ENCODE measurements at places on chromosomes 7 and 10. TPM values are rescaled to one million over a fixed set of nuclear protein-coding genes. Genes with fewer than 3 reads are reported as not detected.

Gene ZNF775
- 6.5 TPM for total RNA-seq

DNA sequence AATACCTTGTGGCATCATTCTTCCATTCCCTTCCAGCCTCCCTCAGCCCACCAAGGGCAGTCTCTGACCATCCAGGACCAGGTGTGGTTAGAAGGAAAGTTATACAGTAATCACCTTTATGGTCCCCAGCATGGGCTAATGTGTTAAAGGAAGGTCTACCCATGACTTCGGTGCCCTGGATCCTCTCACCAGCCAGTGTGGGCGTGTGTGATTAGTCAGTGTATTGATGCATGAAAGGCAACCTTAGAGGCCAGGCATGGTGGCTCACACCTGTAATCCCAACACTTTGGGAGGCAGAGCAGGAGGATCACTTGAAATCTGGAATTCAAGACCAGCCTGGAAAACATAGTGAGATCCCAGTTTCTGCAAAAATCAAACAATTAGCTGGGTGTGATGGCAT, 88.9 kb downstream of the APBB1IP start:
- H3K27ac ChIP-seq, result no peak overlapping the region
- no peaks in the 10 kb centered on the region for H3K36me3 ChIP-seq
- no peaks in the 10 kb centered on the region for H3K27me3 ChIP-seq
- no peaks in the 10 kb centered on the region for H3K4me1 ChIP-seq

DNA sequence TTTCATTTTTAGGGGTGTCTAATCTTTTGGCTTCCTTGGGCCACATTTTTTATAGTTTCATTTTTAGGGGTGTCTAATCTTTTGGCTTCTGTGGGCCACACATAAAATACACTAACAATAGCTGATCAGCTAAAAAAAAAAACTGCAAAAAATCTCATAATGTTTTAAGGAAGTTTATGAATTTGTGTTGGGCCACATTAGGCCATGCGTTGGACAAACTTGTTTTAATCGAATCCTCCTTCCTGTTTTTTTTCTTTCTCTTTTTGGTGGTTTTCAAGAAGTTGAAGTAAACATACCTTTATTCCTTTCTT, 37.4 kb downstream of the ZNRF2 start:
- no peak for DNase-seq
- H3K36me3 ChIP-seq, result no peaks in the 10 kb centered on the region
- H3K4me3 ChIP-seq, result no peak overlapping the region
- no peaks in the 10 kb centered on the region for H3K27me3 ChIP-seq

DNA sequence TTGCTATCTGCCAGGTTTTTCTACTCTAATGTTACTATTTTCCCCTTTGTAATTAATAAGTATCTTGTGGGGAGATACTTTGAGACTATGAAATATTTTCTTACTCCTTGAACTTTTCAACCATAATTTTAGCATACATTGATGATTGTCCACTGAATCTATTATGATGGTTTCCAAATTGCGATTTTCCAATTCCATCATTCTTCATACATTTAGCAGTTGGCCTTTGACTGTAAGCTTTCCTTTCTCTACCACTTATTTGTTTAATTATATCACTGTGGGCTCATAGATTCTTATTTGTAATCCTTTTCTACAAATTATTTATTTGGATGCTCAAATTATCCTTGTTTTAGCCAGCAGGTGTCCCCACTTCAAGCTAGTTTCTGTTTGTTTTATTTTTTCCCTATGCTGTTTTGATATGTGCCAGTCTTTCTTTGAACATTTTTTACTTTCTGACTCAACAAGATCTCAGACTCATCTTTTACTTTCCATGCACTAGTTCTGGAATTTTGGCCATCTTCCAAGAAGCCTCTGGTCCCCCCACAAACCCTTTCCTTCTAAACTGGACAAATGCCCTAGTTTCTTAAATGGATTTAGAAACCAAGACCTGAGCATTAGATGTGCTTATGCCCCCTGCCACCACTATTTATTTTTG, 11.4 kb upstream of the MRPS16 start:
- H3K4me3 ChIP-seq, result no peak overlapping the region
- H3K36me3 ChIP-seq, result no peaks in the 10 kb centered on the region
- H3K4me1 ChIP-seq, result peaks cover 3% of the 10 kb centered on the region
- DNase-seq, result no peak
- H3K27ac ChIP-seq, result no peak overlapping the region

DNA sequence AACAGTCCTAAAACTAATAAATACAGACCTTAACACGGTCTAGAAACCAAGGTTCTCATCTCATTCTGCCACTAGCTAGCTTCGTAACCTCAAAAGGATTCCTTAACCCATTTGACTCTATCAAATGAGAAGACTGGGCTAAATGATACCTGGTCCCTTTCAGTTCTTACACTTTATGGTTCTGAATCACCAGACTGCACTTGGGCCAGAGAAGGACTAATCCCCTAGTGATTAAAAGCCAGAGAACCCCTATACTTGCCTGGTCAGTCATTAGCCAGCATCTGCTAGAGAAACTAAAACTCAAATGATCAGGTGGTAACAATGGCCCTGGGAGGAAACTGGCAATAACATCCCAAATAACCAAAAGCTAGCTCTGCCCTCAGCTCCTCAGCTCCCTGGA, 16.8 kb downstream of the TMEM243 start:
- no peak for DNase-seq
- no peak overlapping the region for H3K27ac ChIP-seq
- H3K27me3 ChIP-seq, result no peaks in the 10 kb centered on the region
- no peak overlapping the region for H3K4me3 ChIP-seq

DNA sequence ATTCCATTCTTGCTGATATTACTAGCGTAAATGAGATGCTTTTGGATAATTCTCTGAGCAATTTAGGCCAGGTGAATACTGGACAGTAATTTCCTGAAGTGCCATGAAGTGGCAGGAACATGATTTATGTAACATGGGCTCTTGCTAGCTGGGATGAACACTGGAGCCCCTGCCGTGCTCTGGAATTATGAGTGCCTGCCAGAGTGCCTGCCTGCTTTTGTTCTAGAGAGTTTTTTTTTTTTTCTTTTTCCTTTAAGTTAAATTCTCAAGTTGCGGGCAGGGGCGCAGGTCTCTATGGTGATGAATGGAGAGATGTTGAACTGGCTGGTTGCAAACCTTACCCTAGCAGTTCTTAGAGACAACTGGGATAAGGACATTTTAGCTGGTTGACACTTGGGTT, 165.9 kb downstream of the AUTS2 start:
- H3K27me3 ChIP-seq, result no peaks in the 10 kb centered on the region
- no peak overlapping the region for H3K4me3 ChIP-seq
- H3K36me3 ChIP-seq, result no peaks in the 10 kb centered on the region
- no peak overlapping the region for H3K27ac ChIP-seq

DNA sequence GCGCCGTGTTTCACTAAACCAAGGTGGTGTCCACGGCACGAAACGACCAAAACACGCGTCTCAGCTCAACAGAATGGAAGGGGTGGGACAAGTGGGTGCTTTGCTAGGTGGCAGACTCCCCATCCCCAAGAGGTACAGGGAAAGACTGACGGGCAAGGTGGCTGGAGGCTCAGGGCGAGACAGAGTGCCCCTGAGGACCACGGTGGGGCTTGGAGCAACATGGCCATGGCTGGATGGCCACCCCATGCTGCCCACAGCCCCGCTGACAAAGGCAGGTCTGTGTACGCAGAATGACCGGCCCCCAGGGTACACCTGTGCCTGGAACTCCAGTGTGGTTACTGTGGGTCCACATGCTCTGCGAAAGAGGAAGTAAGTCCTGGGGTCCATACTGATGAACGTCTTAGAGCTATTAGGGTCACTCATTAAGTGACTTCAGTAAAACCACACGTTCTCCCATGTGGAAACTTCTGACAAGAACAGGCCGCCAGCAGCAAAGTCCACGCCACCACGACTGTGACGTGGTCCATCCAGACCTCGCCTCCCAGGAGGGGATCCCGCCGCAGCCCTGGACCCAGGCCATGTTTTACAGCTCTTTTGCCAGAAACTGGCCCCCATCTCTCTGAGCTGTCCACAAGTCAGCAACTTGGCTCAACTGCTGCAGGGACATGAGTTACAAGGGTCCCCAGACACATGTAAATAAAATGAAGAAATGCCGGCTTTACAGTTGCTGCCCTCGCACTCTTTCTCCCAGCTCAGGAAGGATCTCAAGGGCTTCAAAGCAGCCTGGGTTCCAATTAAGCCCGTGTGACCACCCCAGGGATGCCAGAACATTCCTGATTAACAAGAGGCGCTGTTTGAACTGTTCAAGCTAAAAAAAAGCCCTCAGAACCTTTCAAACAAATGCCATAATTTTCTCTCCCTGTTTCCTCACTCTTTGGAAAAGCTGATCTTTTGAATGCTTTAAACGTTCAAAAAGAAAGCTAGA, 66.8 kb downstream of the MAD1L1 start:
- no peaks in the 10 kb centered on the region for H3K27me3 ChIP-seq
- H3K4me1 ChIP-seq, result no peaks in the 10 kb centered on the region
- H3K27ac ChIP-seq, result no peak overlapping the region
- DNase-seq, result no peak
- H3K4me3 ChIP-seq, result no peak overlapping the region
